B cell (primary cell): ENCODE measurements at places on chromosomes 16 and 17. TPM values are rescaled to one million over a fixed set of nuclear protein-coding genes. Genes with fewer than 3 reads are reported as not detected.

DNA sequence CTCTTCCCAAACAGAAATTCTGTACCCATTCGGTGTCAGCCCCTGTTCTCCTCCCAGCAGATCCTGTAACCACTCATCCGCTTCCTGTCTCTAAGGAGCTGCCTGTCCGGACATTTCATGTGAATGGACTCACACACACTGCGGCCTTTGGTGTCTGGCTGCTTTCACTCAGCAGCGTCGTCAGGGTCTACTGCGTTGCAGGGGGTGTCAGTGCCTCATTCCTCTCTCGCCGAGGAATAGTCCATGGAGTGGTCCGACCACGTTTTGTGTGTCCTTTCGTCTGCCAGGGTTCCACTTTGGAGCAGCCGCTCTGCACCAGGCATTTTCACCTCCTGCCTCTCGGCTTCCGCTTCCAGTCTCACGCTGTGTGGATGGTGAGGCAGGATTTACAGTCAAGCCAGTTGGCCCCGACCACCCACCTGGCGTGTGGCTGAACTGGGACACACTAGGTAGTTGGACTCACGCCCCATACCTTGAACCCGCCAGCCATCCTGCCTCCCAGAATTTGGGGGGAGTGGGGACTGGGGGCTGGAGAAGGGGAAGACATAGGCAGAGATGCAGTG is 188.2 kb upstream of the CIBAR2 start:
- no peaks in the 10 kb centered on the region for H3K36me3 ChIP-seq
- H3K27ac ChIP-seq, result no peak overlapping the region
- peaks cover 27% of the 10 kb centered on the region for H3K4me1 ChIP-seq
- no peak overlapping the region for H3K4me3 ChIP-seq

GRCh38 chr17:28597606-28598383 is 1.0 kb downstream of the SPAG5 start:
- peaks cover 19% of the 10 kb centered on the region for H3K4me1 ChIP-seq
- DNase-seq, result no peak
- no peaks in the 10 kb centered on the region for H3K27me3 ChIP-seq
- no peak overlapping the region for H3K27ac ChIP-seq

PIMREG gene
- not detected in 2 replicates for total RNA-seq

DNA sequence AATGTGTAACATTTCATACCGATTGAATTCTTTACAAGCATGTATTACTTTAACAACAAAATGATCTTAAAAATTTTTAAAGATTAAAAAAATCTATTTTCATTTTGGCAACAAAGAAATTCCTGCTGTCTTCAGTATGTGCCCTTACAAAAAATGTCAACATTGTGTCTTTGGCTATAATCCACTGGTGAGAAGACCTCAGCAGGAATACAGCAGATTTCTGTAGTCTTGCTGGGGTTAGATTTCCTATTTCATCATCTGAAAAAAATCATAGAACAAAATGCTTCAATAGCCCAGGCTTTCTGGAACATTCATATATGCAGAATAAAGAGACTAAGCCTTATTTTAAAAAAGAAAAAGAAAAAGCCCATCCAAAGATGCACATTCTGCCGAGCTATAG is 129.1 kb upstream of the CA10 start:
- H3K4me3 ChIP-seq, result no peak overlapping the region
- no peak for DNase-seq
- H3K4me1 ChIP-seq, result no peaks in the 10 kb centered on the region
- no peak overlapping the region for H3K27ac ChIP-seq

- H3K27me3 ChIP-seq, result peaks cover 22% of the 10 kb centered on the region
- peak; percentile 27 for DNase-seq
- H3K36me3 ChIP-seq, result no peaks in the 10 kb centered on the region
- H3K4me1 ChIP-seq, result peaks cover 11% of the 10 kb centered on the region
- no peak within 1 kb of the TSS for H3K4me3 ChIP-seq
Observed at GRCh38 chr17:49132699-49133364, at the start of gene B4GALNT2. Gene B4GALNT2 (plus strand): TSS chr17:49132769. CDS start chr17:49132793, 24 bp downstream.

DNA sequence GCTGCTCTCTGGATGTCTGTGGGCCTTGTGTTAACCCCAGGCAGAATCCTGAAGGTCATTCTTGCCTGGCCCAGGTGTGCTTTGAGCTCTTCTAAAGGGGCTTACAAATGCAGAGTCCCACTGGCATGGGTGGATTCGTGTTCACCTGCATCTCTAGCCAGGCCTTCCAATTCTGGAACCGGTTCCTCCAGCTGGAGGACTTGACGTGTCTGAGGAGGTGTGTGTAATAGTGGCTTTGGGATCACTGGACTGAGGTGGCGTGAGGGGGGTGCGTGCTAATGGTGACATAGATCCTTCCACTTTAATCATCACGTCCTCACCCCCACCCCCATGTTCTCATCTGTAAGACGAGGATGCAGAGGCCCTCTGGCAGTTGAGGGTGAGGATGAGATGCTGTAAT is 4.8 kb downstream of the GSE1 start:
- no peak for DNase-seq
- H3K27me3 ChIP-seq, result no peaks in the 10 kb centered on the region
- H3K27ac ChIP-seq, result no peak overlapping the region
- peaks cover 38% of the 10 kb centered on the region for H3K4me1 ChIP-seq

GRCh38 chr17:49872754-49873377 is 25.0 kb upstream of the TAC4 start:
- H3K36me3 ChIP-seq, result no peaks in the 10 kb centered on the region
- H3K4me3 ChIP-seq, result no peak overlapping the region
- no peaks in the 10 kb centered on the region for H3K27me3 ChIP-seq
- no peak overlapping the region for H3K27ac ChIP-seq
- no peak for DNase-seq

NTN3 gene
- total RNA-seq, result not detected in 2 replicates

DNA sequence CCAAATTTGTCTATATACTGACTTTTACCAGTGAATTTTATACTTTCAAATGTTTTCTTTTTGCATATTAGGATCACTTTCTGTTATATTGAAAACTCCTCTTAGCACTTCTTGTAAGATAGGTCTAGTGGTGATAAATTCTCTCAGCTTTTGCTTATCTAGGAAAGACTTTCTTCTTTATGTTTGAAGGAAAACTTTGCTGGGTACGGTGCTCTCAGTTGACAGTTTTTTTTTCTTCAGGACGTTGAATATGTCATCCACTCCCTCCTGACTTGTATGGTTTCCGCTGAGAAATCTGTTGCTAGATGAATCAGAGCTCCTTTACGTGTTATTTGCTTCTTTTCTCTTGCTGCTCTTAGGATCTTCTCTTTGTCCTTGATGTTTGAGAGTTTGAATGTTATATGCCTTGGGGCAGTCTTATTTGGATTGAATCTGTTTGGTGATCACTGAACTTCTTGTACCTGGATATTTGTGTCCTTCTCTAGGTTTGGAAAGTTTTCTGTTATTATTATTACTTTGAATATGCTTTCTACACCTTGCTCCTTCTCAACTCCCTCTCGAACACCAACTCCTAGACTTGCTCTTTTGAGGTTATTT is 44.0 kb upstream of the NACA2 start:
- no peak for DNase-seq
- no peaks in the 10 kb centered on the region for H3K27me3 ChIP-seq
- no peak overlapping the region for H3K27ac ChIP-seq
- H3K4me3 ChIP-seq, result no peak overlapping the region

DNA sequence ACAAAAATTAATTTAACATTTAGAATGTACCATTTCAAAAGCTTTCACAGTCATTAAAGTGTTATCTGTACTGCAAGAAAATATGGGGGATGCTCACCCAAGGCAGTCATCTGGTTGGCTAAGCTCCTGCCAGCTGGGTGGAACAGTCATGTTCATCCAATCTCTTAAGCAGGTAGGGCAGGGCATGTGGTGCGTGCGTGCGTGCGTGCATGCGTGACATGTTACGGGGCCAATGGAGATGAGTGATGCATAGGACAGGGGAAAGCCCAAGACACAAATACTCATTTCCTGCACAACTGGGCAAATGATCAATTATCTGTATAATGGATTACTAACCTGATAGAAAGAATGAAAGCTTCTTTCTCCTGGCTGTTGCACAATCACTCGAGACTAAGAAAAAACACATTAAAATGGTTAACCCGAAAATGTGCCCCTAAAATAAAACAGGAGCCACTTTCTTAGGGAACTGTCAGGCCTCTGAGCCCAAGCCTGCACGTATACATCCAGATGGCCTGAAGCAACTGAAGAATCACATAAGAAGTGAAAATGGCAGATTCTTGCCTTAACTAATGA is 104.4 kb downstream of the MYO1D start:
- H3K36me3 ChIP-seq, result no peaks in the 10 kb centered on the region
- DNase-seq, result peak; percentile 27
- no peaks in the 10 kb centered on the region for H3K4me1 ChIP-seq

- H3K4me3 ChIP-seq, result peak overlapping the region; percentile 1
- no peaks in the 10 kb centered on the region for H3K36me3 ChIP-seq
- peak; percentile 54 for DNase-seq
- H3K4me1 ChIP-seq, result peaks cover 18% of the 10 kb centered on the region
- H3K27ac ChIP-seq, result no peak overlapping the region
Observed at GRCh38 chr17:77280304-77281121, 139.7 kb downstream of the SEC14L1 start.

GRCh38 chr16:20073203-20074098 is at the start of gene GPR139:
Gene GPR139 (minus strand): TSS chr16:20073890. CDS start chr16:20073616, 274 bp downstream.
- no peaks in the 10 kb centered on the region for H3K27me3 ChIP-seq
- DNase-seq, result no peak
- no peak within 1 kb of the TSS for H3K4me3 ChIP-seq

GRCh38 chr17:12421646-12422306 is 243.9 kb upstream of the MYOCD start:
- no peak for DNase-seq
- no peaks in the 10 kb centered on the region for H3K4me1 ChIP-seq
- H3K27me3 ChIP-seq, result no peaks in the 10 kb centered on the region
- no peaks in the 10 kb centered on the region for H3K36me3 ChIP-seq
- no peak overlapping the region for H3K27ac ChIP-seq

GRCh38 chr16:85066346-85066885 is 38.8 kb downstream of the KIAA0513 start:
- H3K4me1 ChIP-seq, result peaks cover 5% of the 10 kb centered on the region
- no peak overlapping the region for H3K27ac ChIP-seq
- no peak for DNase-seq
- no peak overlapping the region for H3K4me3 ChIP-seq
- H3K27me3 ChIP-seq, result no peaks in the 10 kb centered on the region

GRCh38 chr17:42026857-42027589 is 7.1 kb downstream of the NKIRAS2 start:
- H3K4me3 ChIP-seq, result no peak overlapping the region
- DNase-seq, result no peak
- no peaks in the 10 kb centered on the region for H3K27me3 ChIP-seq
- no peaks in the 10 kb centered on the region for H3K36me3 ChIP-seq
- H3K4me1 ChIP-seq, result peaks cover 11% of the 10 kb centered on the region

C1QTNF8 gene
- total RNA-seq, result not detected in 2 replicates

GRCh38 chr16:53036066-53036465 is 16.6 kb downstream of the CHD9NB start:
- H3K36me3 ChIP-seq, result no peaks in the 10 kb centered on the region
- H3K27ac ChIP-seq, result no peak overlapping the region
- H3K4me1 ChIP-seq, result no peaks in the 10 kb centered on the region
- DNase-seq, result no peak
- no peak overlapping the region for H3K4me3 ChIP-seq

KRTAP2-1 gene
- total RNA-seq, result not detected in 2 replicates

GRCh38 chr17:57586196-57586740 is 158.8 kb downstream of the CCDC182 start:
- no peak overlapping the region for H3K27ac ChIP-seq
- no peak for DNase-seq
- H3K4me3 ChIP-seq, result no peak overlapping the region

DNA sequence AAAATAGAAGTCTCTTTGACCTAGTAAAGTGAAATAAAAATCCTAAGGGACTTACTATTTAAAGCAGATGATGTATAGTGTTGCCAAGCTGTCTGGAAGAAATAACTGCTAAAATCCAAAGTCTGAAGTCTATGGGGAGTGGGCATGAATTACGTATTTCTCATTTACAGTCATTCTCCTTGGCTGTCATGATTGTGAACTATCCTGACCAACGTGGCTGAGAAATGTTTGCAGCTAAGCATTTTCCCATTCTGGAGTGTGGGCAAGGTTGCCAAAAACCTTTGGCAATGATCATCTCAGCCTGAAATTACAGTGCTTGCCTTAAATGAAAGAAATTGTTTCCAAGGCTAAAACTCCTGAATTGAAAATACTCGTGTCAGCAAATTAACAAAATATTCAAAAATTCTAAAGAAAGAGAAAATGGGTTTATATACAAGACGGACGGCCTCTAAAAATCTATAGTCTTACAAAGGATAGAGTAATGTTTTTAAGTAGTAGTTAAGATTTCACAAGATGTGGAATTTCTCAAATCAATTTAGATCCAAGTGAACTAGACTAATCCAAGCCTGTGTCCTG is 77.0 kb downstream of the CACNG1 start:
- no peak overlapping the region for H3K27ac ChIP-seq
- H3K36me3 ChIP-seq, result peaks cover 64% of the 10 kb centered on the region
- no peak for DNase-seq
- no peaks in the 10 kb centered on the region for H3K4me1 ChIP-seq

SYCE1L gene
- total RNA-seq, result 7.9 and 12.0 TPM in 2 replicates

SEZ6L2 gene
- not detected in 2 replicates for total RNA-seq

DNA sequence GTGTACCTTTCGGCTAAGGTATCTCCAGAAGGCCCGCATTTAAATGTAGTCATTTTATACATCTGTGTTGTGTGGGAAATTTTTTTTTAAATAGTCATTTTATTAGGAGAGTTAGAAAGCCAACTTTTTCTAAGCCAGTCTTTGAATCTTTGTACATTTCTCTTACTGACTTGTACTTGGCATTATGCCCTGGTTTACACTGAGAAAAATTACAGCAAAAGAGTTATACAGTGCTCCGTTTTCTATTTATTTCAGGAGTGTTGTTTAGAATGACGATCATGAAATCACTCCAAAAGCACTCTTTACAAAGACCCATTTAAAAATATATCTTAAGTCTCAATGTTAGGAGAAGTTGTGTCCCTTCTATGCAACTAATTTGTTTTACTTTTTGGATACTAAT is 91.8 kb downstream of the CYB561 start:
- no peak overlapping the region for H3K27ac ChIP-seq
- DNase-seq, result no peak
- no peaks in the 10 kb centered on the region for H3K4me1 ChIP-seq
- no peak overlapping the region for H3K4me3 ChIP-seq

DNA sequence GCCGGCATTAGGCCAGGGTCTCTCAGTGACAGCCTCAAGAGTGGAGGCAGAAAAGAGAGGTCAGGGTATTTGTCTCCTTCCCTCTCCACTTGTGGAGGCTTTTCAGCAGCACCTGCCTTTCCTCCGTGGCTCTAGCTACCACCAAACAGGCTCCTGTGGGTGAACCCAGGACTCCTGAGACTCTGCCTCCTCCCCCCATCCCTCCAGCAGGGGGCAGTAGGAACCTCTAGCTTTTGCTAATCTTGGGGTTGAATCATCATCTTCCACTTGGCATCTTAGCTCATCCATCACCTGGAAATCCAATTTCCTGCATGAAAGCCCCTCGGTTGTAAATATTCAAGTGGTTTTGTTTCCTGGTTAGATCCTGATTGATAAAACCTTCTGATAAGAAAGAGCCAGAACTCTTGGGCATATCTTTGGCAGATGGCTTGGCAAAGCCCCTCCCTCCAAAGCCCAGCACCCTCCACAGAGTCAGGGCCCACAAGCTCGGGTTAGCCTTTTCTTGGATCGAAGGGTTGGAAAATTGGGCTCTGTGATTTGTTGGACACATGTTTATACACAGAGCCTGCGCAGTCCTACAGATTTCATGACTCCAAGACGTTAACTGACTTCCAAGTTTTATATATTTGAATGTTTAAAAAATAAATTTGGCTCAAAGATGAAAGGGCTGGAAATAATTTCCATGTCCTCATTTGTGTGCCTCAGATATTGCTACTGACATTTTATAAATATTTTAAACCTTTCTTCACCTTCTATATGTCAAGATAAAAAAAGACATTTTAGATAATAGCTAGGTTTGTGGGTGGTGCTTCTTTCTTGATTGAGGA is 322.1 kb downstream of the MAP2K4 start:
- no peak overlapping the region for H3K27ac ChIP-seq
- no peaks in the 10 kb centered on the region for H3K27me3 ChIP-seq
- H3K4me1 ChIP-seq, result no peaks in the 10 kb centered on the region

AANAT gene
- total RNA-seq, result 0.94 TPM in 1 of 2 replicates, not detected in the other

MAP2K6 gene
- 7.7 TPM in 2 replicates for total RNA-seq

OR1A1 gene
- total RNA-seq, result not detected in 2 replicates
